ENCODE measurements at places on chromosomes 1 and 21.

GRCh38 chr1:192951691-192952460, 107.3 kb downstream of the UCHL5 start:
- DNase-seq = peak; percentile 93

DNA sequence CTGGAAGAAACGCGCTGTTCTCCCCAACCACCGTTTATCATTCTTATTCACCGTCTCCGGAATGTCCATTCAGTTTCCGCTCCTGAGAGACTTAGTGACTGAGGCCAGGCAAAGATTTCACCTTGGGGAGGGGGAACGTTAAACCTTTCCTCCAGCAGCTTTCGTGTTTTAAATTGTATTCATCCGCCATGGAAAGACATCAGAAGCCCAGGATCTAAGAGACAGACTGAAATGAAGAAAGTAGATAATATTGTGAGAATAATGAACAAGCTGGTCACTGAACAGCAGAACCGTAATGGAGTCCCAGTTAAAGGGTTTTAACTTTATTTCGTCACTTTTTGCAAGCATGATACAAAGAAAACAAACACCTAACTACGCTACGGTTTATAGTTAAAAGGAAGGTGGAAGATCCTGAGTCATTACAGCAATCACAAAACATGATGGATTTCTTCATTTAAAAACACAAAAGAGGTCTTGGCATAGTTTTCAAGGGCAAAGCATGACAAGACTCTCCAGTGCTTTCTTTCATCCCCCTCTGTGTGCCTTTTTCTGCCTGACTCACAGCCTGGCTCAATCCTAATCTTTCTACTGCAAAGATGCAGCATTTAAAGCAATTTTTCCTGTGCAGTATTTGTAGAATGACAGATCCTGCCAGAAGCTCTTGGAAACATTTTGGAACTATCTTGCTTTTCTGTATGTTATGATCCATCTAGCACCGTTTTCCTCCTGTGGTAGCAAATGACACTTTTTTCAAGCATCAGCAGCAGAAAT, 722 bp upstream of the SLC19A2 start:
- DNase-seq = peak; percentile 76

DNA sequence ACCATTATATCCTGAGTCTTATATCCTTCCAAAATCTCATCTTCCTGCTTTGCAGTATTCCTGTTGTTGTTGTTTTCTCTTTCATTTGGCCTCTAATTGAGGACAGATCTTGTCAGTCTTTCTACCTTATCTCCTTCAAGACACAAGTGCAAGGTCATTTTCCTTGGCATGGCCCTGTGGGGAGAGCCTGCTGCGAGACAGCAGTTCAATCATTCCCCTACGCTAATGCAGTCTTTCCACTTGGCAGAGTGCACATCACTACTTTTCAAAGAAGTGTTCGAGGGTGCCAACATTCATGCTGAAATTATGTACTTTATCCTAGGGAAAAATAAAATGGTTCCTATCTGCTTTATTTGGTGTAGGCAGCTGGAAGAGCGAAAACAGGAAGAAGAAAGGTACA, 130.3 kb upstream of the SPATA6 start:
- no peak for DNase-seq

DNA sequence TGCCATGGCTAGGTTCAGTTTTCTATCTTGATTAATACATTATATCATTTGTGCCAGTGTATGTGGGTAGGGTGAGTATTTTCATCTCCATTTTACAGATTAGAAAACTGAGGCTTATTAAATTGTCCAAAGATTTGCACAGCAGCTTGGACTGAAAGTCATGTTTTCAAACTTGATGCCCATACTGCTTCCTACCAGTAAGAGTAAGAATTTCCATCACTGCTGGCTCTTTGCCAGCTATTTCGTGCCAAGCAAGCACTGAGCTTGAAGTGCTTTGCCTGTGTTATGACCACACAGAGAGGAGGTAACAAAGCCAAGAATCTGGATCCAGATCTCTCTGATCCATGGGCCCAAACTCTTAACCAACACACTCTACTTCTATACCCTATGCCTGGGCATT, 295.0 kb downstream of the VAV3 start:
- peak; percentile 41 for DNase-seq

- DNase-seq = no peak
These were observed 26.8 kb upstream of the CNN3 start for GRCh38 chr1:94953746-94954145.

- DNase-seq = peak; percentile 93
These were observed 70.6 kb upstream of the GORAB start for GRCh38 chr1:170461291-170461747.

- no peak for DNase-seq
These were observed 69.2 kb upstream of the RGS2 start for GRCh38 chr1:192739476-192740184.

DNA sequence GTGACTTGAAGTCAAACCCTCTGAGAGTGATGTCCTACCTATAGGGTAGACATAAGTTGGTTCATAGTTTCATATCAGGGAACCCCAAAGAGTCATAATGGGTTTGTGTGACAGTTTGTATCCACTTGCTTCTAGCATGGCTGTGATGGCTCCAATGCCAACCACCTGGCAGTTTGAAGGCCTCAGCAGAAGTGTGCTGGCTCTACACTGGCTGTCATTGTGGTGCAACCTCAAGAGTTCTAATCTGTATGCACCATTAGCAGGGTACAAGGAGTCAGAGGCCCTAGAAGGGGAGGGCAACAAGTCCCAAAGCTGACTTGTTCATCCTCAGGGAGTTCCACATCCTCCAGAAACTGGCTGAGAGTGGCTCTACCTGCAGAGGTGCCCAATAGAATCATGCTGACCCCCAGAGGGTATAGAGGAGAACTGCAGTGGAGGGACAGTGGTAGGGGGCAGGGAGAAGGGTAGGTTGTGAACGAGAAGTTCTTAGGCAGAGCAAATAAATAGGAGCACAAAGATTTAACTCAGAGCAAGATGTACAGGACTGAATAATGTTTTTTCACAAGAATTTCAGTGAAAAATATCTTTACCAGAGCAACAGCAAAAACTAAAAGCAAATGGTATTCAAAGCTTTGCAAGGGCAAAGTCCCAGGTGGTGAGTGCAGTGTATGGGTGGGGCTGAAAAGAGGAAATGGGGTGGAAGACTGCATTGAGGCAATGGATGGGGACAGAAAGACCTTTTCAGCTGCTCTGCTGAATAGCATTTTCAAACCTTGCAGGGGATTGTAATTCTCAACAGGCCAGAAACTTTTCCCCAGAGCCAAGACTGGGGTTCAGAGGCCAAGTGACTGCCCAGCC, 3.2 kb downstream of the FCRL2 start:
- DNase-seq = no peak

- DNase-seq = peak; percentile 89
These were observed 197.6 kb upstream of the FOXD3 start for GRCh38 chr1:63124666-63125191.
